ENCODE measurements at places on chromosomes 7 and 10.

DNA sequence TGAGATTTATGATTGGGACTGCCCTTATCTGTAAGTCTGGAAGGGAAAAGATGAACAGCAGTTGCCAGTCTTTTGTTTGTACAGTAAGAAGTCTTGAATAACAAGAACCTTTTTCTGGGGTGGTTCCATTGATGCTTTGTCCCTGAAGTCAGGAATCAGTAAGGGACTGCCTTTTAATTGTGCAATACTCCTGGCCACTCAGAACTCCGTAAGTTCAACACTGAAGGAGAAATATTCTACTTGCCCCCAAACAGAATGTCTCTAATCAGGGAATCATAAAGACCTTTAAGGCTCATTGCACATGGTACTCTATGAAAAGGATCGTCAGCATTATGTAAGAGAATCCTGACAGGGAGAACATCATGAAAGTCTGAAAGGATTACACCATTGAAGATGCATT lies 361.4 kb downstream of the EXOC4 start:
- DNase-seq, result no peak

GRCh38 chr7:139783647-139784385 lies 6.0 kb upstream of the HIPK2 start:
- no peak for DNase-seq

DNA sequence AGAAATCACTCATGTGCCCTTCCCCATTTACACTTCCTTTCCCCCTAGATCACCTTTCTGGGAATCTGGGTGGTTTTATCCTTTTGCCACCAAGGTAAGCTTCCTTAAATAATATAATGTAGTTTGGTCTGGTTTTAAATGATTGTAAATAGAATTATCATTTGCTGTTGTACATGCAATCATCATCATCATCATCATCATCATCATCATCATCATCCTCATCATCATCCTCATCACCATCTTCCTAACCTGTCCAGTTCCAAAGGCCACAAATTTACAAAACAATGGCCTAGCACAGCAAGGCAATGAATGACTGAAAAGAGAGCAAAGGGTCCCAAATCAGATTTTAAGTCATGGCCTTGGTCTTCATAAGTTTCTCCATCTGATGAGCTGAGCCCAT lies 329.7 kb downstream of the PLXNA4 start:
- DNase-seq, result no peak

- DNase-seq, result no peak
Measured at GRCh38 chr7:75967055-75967454, 27.3 kb downstream of the TMEM120A start.

DNA sequence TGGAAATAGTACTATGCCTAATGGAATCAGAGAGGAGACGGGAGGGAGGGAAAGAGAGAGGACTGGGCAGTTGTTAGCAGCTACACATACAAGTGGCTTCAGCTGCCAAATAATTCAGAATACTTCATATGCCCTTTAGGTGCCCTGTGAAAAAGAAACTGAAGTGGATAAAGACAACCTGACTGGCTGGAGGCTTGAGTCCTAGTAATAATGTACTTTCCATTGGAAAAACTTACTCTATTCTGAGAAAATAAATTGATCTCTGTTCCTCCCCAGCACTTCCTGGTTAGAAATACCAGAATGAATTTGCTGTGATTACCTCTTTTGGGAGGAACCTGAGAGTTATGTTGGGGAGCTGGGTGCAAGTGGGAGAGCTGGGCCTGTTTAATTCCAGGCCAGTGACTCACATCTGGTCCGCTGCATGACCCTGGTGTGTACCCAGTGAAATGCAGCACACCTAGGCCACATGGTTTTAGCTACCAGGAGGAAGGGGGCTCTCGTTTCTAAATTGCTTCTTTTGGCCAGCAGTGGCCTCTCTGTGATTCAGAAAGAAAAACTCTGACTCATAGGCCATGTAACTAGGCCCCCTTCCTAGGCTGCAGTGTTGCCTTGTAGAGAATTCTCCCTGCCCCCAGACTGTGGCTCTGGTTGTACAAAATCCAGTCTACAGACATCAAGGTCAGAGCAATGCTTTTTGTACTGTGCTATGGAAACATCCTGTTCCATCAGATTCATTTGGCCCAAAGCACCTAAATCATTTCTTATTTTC lies 6.5 kb downstream of the AGFG2 start:
- no peak for DNase-seq

GRCh38 chr10:131065673-131066305 lies 245.7 kb downstream of the TCERG1L start:
- DNase-seq, result no peak

GRCh38 chr10:61761825-61762217 lies 99.1 kb downstream of the CABCOCO1 start:
- no peak for DNase-seq

GRCh38 chr10:21572578-21572977 lies 38.5 kb downstream of the MLLT10 start:
- DNase-seq, result no peak

- no peak for DNase-seq
Measured at GRCh38 chr10:88755753-88756152, 4.1 kb upstream of the LIPN start.

GRCh38 chr7:93414574-93414973 lies 159.9 kb downstream of the CALCR start:
- DNase-seq, result no peak

GRCh38 chr10:126670895-126671261 lies 385 bp upstream of the C10orf90 start:
- DNase-seq, result no peak

GRCh38 chr7:67377939-67378862 lies 381.6 kb downstream of the TYW1 start:
- no peak for DNase-seq

DNA sequence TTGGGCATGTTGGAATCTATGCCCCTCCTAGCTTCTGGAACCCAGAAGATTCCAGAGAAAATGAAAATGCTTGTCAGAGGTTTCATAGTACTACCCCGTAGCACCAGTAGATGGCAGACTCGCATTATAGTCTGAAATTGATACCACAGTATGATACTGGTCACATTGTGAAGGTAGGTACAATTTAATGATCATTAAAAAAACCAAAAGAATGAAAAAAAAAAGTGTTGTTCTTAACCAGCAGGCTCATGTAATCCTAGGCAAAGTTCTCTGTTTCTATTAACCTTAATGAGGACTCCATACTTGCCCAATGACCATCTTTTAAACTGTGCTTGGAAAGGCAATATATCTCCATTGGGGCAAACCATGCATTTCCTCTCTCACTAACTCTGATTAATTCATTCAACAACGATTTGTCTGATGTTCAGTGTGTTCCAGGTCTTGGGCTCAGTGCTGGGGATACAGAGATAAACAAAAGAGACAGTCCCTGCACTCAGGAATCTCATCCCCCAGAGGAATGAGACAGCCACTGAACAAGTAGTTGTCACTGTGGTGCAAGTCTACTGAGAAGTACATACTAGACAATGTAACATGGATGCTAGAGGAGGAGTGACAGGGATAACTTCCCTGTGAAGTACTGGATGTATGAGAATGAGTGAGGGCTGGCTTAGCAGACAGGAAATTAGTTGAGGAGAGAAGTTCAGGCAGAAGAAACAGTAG lies 223.5 kb upstream of the PHYHIPL start:
- no peak for DNase-seq

DNA sequence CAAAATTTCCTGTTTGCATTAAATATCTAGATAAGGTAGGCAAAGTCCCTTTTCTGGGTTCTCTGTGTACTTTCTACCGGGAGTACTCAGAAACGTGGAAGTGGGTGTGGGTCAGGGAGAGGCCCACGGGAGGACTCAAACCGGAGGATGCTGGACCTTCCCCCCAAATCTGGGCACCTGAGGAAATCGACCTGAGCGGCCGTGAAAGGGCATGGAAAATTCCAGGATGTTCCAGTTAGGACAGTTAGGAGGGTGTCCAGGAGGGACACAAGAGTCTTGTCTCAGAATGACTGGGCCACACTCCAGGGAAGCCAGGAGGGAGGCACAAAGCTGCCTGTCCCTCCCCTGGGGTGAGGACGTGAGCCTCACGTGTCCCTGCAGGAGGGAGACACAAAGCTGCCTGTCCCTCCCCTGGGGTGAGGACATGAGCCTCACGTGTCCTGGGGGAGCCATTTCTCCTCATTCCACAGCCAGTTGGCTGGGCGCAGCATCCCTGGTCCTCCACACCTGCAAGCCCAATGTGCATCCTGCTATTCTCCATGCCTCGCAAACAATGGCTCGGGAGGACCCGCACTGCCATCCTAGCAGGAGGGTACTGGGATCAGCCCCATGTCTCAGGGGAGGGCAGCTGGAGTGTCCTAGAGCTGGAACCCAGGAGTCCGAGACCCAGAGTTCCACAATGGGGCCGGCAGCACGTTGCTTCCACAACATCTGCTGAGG lies 190.5 kb upstream of the PPP2R2D start:
- no peak for DNase-seq

DNA sequence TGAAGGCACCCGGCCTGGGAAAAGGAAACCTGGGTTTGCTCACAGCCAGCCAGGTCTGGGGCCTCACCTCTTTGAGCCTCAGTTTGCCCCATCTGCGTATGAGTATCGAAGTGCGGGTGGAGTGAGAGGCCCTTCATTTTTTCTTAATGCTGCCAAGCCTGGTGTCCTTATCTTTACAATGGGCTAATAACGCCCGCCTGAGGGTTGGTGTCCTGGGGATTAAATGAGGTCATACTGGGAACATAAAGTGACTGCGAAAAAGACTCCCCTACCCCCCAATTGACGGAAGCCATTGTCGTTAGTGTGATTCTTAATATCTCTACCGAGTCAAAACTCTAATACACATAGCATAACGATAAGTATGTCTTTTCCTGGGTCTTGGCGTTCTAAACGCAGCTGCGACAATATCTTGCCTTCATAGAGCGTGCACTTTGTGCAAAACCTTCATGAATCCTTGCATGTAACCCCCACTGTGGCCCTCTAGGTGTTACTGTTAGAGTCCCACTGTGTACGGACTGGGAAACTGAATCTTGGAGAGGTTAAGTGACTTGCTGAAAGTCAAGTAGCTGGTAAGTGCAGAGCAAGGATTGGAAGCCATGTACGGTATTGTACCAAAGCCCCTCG lies 11.4 kb upstream of the GRB10 start:
- DNase-seq, result no peak

- no peak for DNase-seq
Measured at GRCh38 chr7:10644849-10645248, 328.8 kb upstream of the PHF14 start.

DNA sequence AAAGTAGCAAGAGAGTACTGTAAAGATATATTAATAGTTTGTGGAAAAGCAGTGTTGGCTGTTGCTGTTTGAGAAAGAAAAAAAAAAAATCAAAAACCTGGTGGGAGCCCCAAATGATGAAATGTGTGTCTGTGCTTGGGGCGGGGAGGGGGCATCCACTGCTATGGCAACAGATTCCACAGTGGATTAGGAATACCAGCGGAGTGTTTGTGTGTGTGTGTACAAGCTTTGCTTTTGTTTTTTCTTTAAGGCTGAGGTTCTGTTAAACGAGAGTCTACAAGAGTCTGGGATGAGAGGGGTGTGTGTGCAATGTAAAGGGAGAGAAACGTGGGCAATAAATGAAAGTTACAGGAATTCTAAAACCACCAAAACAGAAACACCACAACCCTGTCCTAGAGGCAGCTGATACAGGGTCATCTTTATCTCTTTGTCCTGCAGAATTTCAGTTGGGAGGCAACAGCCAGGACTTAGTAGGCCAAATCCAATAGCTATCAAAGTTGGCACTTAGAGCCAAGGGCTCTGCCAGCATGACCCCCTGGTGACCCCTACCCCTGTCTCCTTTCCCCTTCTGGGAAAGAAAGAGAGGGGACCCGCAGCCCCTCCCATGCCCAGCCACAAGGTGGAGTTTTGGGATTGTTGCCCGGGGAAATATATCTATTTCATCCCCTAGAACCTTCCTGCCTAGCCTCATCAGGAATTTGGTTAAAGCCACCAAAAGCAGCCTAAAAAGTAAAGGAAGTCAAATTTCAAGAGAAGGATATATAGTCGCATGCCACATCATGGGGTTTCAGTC lies 85.4 kb downstream of the OSBPL3 start:
- no peak for DNase-seq

GRCh38 chr7:85770332-85770731 lies 583.5 kb upstream of the SEMA3D start:
- no peak for DNase-seq

Data from stimulated activated CD4-positive, alpha-beta T cell treated with anti-CD3 and anti-CD28 coated beads, Interleukin-15, amount 100 ng/mL, for 1 hour (primary cell).